ENCODE measurements at places on chromosomes 4 and X. TPM values are rescaled to one million over a fixed set of nuclear protein-coding genes. Genes with fewer than 3 reads are reported as not detected.

GRCh38 chr4:101886826-101887225 is 96.3 kb downstream of the BANK1 start:
- no peak for DNase-seq

- DNase-seq, result peak; percentile 81
These were observed 9.4 kb downstream of the CHST7 start for GRCh38 chrX:46582966-46583365.

DNA sequence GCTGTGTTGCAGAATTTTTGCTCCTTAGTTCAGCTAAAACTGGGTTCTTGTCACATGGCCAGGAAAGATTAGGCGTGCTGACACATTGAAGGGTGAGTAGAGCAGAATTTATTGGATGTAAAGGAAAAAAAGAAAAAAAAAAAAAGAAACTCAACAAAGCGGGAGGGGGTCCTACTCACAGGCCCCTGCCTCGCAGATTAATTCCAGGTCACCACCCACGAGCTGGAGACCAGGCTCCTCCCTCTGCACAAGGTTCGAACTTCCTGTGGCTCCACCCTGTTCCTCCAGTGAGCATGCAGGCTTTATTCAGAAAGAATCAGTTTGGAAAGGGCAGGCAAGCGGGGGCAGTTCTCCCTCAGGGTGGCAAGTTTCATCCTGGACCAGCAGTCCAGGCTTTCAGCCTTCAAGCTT is 17.1 kb downstream of the MGST2 start:
- DNase-seq, result no peak

- DNase-seq, result no peak
These were observed 22.8 kb downstream of the VSIG4 start for GRCh38 chrX:66016905-66017658.

The MAOA gene
- 0.37 TPM for polyA plus RNA-seq

Data from AG04450 (cell line).